ENCODE measurements at places on chromosomes 5 and 9.
A peak's percentile ranks its signal among the peaks of the same experiment; 100 is the strongest.

DNA sequence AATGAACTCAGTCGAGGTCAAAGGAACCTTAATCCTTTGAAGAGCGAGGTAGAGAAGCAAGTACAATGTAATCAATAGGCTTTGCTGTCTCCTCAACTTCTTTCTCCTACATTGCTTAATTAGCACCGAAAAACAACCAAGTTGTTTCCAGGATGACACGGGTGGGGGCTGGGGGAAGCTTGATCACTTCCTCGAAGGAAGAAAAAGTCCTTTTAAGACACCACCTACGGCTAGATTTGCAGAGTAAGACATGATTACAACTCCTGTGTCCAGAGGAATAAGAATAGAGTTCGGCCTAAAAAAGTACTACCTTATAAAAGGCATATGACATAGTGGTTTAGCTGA, 811 bp upstream of the ARRDC3 start:
- peak; percentile 25 for DNase-seq

DNA sequence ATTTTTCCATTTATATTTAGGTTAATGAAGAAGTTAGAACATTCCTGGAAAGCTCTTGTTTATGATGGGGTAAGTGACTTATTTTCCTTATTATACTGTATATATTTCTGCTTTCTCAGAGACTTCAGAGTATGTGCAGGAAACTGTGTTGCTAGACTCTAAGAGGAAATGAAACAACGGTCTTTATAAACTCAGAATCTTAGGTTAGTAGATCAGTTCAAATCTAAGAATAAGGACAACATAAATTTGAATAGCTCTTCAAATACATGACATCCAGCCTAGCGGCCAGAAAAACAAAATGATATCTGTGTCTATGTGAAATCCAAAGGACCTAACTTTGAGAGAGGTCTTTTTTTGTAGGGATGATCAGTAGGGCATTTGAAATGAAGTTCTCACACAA, 94.3 kb downstream of the PRKACG start:
- DNase-seq = no peak

- DNase-seq = no peak
Measured at GRCh38 chr5:35810601-35811000, 46.1 kb upstream of the IL7R start.

DNA sequence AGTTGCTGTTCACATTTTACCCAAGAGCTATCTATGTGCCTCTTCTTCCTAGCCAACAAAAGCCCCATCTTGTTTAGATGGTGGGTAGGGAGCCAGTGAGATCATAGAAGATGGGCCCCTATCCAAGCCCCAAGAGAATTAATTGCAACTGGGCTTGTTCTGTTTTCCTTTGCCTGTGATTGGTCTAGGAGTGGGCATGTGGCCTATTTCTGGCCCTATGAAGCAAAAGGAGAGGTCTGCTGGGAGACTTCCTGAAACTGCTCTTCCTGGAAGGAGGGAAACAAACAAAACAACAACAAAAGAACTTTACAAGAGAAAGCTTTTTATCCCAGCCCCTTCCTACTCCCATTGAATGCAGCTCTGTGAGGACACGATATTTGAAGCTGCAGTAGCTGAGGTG, 32.5 kb upstream of the ALDOB start:
- DNase-seq = no peak
